Brain microvascular endothelial cell (primary cell): ENCODE measurements at places on chromosomes 11 and 22.

GRCh38 chr11:133072378-133072777 lies 459.9 kb downstream of the OPCML start:
- DNase-seq, result no peak

DNA sequence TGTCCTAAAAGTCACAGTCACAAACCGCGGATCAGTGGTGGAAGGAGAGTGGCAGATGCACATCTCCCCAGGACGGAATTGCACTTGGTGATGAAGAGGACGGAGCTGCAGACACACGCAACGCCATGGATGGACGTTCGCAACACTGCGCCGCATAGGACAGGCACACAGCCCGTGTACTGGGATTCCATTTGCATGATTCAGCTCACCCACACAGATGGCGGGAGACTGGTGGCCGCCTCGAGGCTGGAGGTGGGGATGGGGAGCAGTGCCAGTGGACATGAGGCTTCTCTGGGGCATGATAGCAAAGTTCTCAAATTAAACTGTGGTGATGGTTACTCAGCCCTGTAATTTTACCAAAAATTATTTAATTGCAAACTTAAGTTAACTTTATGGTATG lies 37.4 kb downstream of the DUSP8 start:
- DNase-seq, result no peak

DNA sequence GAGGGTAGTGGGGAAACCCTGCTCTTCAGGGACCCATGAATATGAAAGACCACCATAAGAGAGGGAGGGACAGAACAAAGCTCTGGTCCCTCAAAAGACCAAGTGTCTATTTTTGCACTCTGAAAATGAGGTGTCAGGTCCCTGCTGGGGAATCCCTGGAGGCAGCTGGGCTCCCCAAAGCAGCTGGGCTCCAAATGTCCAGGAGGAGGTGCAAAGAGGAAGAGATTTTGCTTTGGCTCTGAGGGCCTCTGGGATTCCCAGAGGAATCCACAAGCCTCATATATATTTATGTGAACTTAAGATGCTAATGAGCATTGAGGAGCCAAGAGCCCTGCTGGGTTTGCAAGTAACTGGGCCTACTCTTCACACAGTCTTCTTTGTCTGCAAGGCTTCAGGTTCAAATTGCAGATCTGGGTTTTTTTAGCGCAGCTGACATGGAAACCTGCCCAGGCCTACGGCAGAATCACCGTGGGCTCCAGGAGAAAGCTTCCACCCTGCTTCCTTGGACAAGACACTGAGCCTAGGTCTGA lies 26.0 kb downstream of the CLMP start:
- DNase-seq, result no peak

- no peak for DNase-seq
Measured at GRCh38 chr11:3155216-3155615, 9.9 kb downstream of the OSBPL5 start.

- no peak for DNase-seq
Measured at GRCh38 chr11:71064702-71065515, 187.5 kb downstream of the SHANK2 start.

DNA sequence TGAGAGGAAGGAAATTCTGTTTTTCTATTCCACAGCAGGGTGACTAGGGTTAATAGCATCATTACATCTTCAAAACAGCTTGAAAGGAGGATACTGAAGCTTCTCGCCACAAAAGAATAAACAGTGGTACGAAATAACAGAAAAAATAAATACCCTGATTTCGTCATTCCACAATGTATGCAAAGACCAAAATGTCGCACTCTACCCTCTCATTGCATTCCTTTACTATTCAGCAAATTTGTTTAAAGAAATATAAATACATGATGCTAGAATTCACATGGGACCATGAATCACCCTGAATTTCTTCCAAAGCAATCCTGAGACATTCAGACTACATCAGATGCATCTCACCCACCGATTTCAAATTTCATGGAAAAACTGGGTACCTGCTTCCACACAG lies 112.3 kb upstream of the TOP3B start:
- DNase-seq, result no peak

GRCh38 chr11:59574932-59575502 lies 40.6 kb downstream of the OSBP start:
- no peak for DNase-seq

DNA sequence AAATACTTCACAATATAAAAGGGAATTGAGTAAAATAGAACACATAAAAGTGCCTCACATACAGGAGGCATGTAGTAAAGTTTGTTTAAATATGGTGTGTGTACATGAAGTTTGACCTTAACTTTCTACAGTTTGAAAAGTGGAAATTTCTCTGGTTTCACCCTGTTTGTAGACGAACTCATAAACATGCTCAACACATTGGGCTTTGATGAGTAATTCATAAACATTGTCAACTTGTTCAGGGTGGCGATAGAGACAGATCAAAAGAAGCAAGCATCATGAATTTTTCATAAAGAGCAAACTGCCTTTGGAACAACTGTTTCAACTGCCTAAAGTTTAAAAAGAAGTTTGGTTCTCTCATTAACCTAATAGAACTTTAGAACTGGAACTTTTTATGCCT lies 9.1 kb downstream of the SLN start:
- no peak for DNase-seq

DNA sequence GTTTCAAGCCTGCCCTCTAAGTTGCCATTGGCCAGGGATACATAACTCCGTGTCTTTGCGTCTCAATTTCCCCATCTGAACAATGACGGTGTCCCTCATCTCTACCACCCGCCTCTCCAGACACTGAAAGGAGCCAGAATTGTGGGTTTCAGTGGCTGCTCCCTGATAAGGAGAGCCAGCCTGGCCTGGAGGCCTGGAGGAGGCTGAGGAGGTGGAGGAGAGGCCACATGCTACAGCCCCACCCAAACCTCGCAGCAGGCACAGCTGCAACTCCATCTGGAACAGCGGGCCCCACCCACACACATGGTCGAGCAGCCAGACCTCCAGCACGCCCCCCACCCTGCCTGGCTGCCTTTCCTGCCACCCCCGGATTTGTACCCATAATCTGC lies 34.4 kb upstream of the CD82 start:
- DNase-seq, result no peak

- no peak for DNase-seq
Measured at GRCh38 chr11:120270386-120270785, 30.4 kb downstream of the POU2F3 start.

DNA sequence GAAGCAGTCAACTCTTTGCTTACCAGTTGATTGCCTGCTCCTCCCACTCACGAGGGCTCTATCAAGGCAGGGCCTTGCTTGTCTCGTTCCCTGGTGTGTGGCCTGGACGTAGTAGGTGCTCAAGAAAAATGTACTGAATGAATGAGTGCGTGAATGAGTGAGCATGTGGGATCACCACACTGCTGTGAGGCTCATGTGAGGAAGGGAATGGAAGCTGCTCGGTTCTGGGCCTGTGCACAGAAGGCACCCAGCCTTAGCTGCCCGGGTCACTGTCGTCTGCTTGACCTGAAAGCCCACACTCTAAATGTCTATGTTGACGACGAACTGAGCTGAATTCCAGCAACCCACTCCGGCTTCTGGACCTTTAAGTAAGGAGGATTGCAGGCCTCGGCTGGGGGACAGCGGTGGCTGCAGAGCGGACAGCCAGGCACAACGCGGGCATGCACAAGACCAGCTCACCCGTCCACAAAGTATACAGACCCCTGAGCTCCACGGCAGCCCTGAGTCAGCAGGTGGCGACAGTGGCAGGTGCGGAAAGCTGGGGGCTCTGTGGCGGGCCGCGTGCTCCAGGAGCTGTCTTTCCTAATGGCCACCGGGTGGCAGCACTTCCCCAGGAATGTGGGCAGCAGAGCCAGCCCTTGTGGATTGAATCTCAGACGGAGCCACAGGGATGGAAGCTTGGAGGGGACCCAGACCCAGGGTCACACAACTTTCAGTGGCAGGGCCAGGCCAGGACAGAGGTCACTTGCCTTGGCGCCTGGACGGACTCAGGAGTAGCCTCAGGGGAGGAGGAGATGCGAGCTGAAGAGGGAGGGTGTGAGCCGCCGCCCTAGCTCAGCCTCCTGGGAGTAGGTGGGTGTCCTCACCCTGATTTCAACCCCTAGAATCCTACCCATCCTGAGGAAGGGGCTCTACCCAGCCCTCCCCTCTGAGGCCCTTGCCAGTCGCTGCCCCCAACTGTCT lies 5.0 kb upstream of the PICK1 start:
- peak; percentile 47 for DNase-seq

GRCh38 chr22:30016596-30016995 lies 63.7 kb upstream of the HORMAD2 start:
- no peak for DNase-seq

GRCh38 chr11:117735350-117735977 lies 61.6 kb downstream of the DSCAML1 start:
- no peak for DNase-seq

- no peak for DNase-seq
Measured at GRCh38 chr11:79525257-79525656, 84.4 kb upstream of the TENM4 start.

- peak; percentile 8 for DNase-seq
Measured at GRCh38 chr11:29025001-29025400, 916.8 kb downstream of the METTL15 start.

GRCh38 chr11:132742929-132743328 lies 789.4 kb downstream of the OPCML start:
- no peak for DNase-seq

DNA sequence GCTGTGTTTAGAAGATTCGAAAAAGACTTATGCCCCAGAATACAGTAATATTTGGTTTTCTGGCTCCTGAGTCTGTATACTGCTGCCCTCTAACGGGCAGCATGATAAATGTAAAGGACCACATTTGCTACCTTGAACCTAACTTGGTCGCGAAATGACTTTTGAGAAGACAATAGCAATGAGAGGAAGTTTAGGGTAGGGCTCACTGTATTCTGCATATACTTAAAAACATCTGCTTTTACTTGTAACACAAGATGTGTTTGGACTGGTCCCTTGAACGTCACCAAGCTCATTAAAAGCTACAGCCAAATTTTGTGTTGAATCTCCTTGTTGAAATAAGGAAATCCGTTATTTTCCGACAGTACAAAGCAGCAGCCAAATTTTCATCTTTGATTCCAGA lies 309.1 kb downstream of the SWAP70 start:
- peak; percentile 37 for DNase-seq

GRCh38 chr11:113163291-113164030 lies 150.9 kb upstream of the TTC12 start:
- DNase-seq, result no peak

DNA sequence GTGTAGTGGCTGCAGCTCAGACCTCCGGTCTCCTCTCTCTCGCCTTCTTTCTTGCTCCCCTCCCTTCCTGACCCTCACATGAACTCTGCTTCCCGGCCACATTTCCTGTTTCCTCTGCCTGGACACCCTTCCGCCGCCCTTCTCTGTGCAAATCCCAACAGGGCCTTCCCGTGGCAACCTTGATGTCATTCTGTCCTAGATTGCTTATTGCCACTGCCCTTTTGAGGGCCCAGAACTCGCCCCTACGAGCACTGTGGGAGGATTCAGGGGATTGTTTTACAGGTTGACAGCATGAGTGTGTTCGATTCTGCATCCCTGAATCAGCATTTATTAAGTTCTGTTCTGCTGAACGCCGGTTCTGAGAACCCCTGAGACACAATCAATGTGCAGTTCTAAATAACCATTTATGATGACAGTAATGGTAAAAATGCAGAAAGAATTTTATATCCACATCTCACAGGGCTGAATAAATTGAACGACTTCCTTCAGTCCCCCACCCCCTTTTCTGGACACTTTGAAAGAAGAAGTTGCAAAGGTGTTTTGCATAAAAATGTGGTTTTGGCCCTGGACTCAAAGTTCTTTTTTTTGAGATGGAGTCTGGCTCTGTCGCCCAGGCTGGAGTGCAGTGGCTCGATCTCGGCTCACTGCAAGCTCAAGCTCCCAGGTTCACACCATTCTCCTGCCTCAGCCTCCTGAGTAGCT lies 6.4 kb downstream of the BATF2 start:
- peak; percentile 26 for DNase-seq

- DNase-seq, result no peak
Measured at GRCh38 chr22:27872488-27872887, 46.6 kb downstream of the PITPNB start.

GRCh38 chr22:43186272-43187170 lies at the start of gene TTLL12:
TTLL12 (minus strand) TSS chr22:43187134; CDS start chr22:43187069, 65 bp downstream.
- peak; percentile 7 for DNase-seq

GRCh38 chr11:13224324-13224723 lies 53.3 kb upstream of the BMAL1 start:
- no peak for DNase-seq

GRCh38 chr11:20388096-20389055 lies 860 bp downstream of the PRMT3 start:
- no peak for DNase-seq

DNA sequence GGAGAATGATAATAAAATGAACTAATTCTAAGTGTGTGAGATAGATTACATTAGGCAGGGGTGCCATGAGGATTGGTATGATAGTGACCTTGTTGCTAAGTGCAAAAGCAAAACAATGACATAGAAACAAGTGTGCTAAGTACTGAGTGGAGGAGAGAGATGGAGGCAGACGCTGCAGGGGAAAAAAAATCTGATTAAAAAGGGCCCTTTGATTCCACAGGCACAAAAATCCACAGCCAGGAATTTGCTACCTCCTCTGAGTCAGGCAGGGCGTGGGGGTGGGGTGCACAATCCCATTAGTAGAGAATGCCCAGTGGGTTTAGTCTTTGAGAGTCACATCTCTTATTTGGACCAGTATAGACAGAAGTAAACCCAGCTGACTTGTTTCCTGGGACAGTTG lies at the start of gene CNTF:
Gene CNTF, plus strand, starts transcription at position 322 of the 400 bp plus-strand sequence. CDS start 88 bp downstream, outside the sequence.
- DNase-seq, result peak; percentile 32

GRCh38 chr11:7613394-7613720 lies 59.9 kb downstream of the CYB5R2 start:
- no peak for DNase-seq

- peak; percentile 70 for DNase-seq
Measured at GRCh38 chr11:119567688-119568582, 145.0 kb upstream of the THY1 start.

DNA sequence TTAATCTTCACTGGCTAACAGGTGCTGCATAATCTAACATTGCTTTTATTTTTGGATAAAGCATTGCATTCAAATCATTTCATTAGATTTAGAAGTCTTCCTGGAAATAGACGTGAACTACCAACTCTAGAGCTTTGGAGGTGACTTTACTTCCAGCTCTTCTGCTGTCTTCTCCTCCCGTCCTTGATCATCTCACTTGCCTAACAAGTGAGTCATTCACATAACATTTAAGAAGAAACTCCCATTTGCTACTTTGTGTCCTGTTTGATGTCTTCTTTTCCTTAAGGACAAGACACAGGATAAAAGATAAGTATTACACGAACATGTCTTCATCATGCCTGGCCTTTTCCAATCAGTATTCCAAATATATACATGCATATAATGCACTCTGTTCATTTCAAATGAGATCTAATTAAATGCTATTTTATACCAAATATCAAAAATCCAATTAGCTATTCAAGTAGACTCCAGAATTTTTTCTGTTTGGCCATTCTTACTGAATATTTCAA lies 88.3 kb downstream of the BDNF start:
- no peak for DNase-seq

- DNase-seq, result no peak
Measured at GRCh38 chr22:48258064-48258701, 1495.7 kb downstream of the TBC1D22A start.
